ENCODE measurements at places on chromosomes 1 and 21.

DNA sequence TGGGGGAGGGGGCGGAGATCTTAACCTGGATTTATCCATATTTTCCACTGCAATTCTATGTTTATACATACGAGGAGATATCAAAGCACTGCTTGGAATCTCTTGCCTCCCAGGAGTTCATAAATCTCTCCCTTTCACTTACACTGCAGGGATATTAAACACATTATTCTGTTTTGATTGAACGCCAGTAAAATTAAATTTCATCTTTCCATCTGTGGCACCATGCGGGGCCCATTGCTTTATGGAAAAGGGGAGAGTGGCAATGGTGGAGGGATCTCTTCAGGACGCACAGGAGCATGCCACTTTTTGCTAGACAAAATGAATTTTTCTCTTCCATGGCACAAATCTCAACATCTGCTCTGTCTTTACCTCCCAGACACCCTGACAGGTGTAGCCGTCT is 648.0 kb upstream of the PLXNA2 start:
- DNase-seq, result no peak

- DNase-seq, result no peak
Measured at GRCh38 chr1:205287767-205288559, 33.6 kb downstream of the NUAK2 start.

DNA sequence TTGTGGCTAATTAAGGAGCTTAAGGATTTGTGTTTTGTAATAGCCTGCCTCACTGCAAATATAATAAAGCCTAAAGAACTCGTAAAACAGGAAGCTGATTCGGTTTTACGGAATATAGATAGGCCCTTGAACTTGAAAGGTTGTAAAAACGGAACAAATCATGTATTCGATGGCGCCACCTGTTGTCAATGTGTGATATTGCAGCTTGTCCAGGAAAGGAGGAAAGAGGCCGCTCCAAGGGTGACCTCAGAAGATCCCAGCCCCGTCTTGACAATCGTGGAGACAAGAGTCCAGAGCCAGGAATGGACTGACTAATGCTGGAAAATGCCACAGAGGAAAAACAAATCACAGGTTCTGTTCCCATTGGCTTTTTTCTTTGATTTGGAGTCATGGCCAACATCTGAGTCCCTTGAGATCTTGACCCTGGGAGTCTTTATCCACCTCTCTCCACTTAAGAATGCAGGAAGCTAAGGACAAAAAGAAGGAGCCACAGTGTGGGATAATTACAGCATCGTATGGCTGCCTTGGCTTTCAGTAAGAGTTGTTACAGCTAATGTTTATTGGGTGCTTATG is 7.0 kb upstream of the IGSF21 start:
- DNase-seq, result peak; percentile 38

DNA sequence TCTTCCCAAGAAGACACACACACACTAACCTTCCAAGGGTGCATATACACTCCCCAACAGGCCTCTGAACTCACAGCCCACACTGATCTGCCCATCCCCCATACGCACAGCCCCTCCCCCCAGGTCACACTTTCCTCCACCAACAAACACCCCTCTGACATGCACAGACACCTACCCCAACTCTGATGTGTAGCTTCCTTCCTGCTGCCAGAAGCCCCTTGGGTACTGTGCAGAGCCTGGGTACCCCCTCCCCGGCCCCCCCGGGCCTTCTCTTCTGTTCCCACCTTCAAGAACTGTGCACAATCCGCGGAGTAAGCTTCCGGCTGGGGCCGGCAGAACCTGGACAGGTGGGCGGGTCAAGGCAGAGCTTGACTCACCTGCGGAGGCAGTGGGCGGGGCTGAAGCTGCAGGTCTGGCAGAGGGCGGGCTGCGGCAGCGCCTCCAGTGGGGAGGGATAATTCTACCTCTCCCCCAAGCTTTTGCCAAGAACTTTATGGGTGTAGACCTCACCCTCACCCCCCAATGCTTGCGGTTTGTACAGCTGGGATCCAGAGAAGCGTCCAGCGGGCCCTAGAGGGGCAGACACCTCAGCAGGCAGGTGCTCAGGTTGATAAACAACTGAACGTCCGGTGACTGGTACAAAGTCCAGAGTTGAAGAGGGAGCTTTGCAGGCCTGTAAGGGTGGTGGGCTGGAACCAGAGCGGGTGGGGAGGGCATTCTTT is at the start of gene C1orf210:
TSS of gene C1orf210 (minus strand) at position 313 of the 722 bp plus-strand sequence. CDS start 2,311 bp downstream, outside the sequence.
- DNase-seq, result no peak

GRCh38 chr1:205017001-205017400 is 26.0 kb upstream of the CNTN2 start:
- DNase-seq, result no peak

- DNase-seq, result no peak
Measured at GRCh38 chr1:3101124-3101939, 32.3 kb downstream of the PRDM16 start.

DNA sequence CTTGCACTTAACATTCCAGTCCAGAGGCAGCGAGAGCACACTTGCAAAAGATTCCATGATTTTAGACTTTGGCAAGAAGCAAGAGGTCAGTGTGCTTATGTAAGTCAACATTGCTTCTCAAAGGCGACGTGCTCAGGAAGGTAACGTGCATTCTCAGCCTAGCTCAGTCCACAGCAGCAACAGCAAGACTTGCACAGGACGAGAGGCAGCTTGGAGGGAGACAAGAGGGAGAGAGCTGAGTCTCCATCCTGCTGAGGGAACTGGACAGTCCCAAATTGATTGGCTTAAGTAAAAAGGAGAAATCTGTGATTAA is 56.5 kb downstream of the PTP4A2 start:
- DNase-seq, result no peak

- DNase-seq, result no peak
Measured at GRCh38 chr1:236143104-236143948, 987 bp downstream of the GPR137B start.

DNA sequence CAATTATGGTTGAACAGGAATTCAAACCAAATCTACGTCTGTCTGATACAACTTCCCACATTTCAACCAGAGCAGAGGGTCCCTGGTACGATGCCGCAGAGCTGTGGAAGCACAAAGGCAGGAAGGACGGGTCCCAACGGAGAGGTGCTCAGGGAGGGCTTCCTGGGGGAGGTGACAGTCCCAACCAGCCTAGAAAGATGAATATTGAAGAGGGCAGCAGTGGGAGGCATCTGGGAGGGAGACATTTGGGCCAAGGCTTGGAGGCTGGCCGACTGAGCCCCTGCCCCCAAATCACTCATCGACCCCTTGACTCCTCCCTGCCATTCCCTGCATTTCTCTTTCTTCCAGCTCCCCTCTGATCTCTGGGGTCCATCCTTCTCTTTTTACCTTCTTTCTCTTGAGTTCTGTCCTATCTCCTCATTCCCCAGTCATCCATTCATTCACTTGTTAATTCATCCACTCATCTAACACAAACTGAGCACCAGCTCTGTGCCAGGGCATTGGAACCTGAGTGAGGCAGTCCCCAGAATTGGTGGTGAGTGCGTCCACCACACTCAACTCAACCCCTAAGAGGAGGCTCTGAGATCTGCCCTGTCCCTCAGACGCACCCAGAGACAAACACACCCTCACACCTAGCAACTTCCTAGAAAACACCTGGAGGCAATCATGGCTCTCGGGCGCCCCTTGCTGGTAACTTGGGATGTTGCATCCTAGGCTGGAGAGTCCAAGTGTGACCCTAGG is 13.2 kb upstream of the CELA3B start:
- peak; percentile 61 for DNase-seq

- DNase-seq, result no peak
Measured at GRCh38 chr21:34545079-34545884, 33.3 kb upstream of the KCNE1 start.

- DNase-seq, result no peak
Measured at GRCh38 chr1:44785029-44785380, 3.0 kb downstream of the BEST4 start.

DNA sequence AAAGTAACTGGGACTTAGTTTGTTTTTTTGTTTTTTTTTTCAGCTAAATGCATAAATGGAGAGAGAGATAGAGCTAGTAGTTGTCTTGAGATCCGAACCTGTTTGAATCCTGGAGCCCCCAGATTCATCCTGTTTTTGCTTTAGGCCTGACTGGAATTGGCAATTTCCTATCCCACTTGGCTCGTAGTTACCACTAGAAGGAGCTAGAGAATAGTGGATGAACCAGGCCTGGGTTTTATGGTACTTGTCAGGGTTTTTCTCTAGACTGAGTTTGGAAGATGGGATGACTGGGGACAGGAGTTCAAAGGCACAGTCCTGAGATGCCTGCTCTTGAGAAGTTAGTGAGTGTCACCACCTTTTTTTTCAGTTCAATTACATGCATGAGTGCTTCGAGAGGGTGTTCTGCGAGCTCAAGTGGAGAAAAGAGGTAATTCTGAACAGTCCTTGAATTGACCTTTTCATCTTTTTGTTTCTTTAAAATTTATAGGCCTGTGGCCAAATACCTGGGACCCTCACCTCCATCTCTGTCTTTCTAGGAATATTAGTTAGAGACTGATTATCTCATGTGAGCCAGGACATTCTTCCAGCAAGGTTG is 23.4 kb downstream of the CELF3 start:
- DNase-seq, result no peak

GRCh38 chr1:162561616-162562469 is at the start of gene UAP1:
Gene UAP1, plus strand, starts transcription at chr1:162561722. Its CDS starts 4,347 bp downstream, at chr1:162566069.
- DNase-seq, result no peak

GRCh38 chr1:85319491-85319890 is 43.1 kb upstream of the BCL10 start:
- DNase-seq, result no peak

DNA sequence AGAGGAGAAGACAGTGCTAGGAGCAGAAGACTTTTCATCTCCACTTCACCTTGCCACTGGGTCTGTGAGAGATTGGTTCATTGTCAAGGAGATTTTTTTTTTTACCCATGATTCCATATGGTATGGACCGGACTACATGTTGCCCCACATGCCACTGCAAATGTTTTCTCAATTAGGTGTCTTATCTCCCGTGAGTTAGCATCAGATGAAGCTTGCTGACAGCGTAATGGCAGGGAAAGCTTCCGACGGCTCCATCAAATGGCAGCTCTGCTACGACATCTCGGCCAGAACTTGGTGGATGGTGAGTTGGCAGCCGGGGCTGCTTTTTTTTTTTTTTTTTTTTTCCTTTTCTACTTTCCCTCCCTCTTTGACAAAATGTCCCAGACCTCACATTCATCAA is 217.2 kb upstream of the NFIA start:
- no peak for DNase-seq

GRCh38 chr21:37557261-37557950 is 190.8 kb downstream of the DYRK1A start:
- no peak for DNase-seq

- peak; percentile 63 for DNase-seq
Measured at GRCh38 chr1:66996018-66996682, 57.8 kb downstream of the SLC35D1 start.

DNA sequence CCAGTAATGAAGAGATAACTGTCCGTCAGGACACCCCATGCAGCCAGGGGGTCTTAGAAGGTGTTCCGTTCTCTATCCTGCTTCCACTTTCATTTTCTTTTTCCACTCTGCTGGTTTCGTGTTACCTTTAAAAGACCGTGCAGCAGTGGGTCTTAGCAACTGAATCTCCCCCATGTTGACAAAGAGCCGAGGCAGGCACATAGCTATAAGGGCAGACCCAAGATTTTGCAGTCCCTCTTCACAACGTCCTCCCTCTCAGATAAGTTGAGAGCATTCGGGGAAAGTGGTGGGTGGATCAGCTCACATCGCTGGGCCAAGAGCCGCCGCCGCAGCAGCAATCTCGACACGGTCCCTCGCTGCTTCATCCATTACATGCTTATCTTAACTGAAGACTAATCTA is 355.5 kb downstream of the LMO4 start:
- no peak for DNase-seq

- no peak for DNase-seq
Measured at GRCh38 chr1:156310962-156311361, 11.9 kb upstream of the VHLL start.

DNA sequence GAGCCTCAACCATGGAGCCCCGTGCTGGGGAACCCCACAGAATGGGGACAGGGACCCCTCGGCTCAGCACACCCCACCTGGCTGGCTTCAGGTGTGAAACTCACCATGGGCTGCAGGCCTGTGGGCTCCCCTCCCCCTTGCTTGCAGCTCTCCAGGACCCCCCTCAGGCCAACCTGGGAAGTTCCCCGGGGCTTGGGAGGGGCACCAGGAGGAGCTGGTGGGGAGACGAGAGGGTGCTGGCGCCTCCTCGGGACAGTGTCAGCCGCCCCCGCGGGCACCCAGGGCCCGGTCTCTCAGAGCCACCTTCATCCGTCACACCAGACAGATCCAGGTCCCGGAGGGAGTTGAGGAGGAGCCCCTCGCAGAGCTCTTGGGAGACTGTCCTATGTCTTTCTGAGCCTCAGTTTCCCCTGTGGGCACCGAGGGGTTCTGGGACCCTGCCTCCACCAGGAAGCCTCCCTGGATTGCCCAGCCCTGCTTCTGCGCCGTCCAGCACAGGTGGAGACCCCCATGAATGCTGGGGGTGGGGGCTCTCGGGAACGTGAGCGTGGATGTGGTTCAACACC is 657 bp upstream of the TNFRSF18 start:
- no peak for DNase-seq

GRCh38 chr1:2127187-2128145 is 67.1 kb downstream of the FAAP20 start:
- no peak for DNase-seq

Data from right renal pelvis (tissue), 4 donors.